ENCODE measurements at places on chromosomes 6 and 20.

GRCh38 chr6:11826779-11827178, 48.2 kb upstream of the ADTRP start:
- DNase-seq: no peak

- no peak for DNase-seq
Measured at GRCh38 chr6:129853996-129854711, 7.0 kb downstream of the TMEM244 start.

DNA sequence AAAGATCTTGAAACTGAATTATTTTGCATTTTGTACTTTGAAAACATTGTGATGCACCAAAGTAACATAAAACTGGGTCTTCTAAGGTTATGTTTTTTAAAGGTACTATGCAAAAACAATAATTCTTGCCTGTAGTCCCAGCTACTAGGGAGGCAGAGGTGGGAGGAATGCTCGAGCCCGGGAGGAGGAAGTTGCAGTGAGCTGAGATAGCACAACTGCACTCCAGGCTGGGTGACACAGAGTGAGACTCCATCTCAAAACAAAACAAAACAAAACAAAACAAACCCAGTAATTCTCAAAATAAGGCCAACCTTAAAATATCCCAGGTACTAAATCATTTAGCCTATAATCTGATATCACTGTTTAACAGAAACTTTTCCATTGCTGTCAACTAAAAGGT, 269.6 kb downstream of the KHDC1L start:
- no peak for DNase-seq

- no peak for DNase-seq
Measured at GRCh38 chr6:148682990-148683389, 63.8 kb upstream of the UST start.

GRCh38 chr6:9527679-9528286, 887.1 kb downstream of the TFAP2A start:
- DNase-seq: no peak

DNA sequence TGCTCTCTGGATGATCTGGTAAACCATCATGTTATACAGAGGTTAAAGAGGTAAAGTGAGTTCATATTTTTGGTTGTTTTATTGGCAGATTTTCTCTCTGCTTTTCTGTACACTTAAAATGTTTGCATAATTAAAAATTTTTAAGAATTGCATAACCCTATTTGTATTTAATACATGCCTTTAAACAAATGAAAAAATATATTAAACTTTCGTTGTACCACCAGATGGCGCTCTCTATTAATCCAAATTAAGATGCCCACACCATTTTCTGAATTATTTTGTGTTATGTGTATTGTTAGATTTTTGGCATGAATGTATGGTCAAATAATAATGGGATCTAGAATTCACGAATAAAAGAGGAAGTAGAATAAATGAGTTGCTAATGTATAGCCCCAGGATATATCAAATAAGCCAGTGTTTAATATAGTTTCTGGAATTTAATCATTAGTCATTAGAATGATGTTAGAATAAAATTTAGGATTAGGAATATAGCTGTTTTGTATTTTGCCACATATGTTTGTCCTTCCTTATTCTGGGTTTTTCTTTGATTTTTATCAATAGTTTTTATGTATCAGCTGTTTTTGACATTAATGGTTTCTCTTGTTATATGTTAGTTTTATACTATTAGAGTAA, 38.9 kb downstream of the SMAP1 start:
- DNase-seq: no peak

DNA sequence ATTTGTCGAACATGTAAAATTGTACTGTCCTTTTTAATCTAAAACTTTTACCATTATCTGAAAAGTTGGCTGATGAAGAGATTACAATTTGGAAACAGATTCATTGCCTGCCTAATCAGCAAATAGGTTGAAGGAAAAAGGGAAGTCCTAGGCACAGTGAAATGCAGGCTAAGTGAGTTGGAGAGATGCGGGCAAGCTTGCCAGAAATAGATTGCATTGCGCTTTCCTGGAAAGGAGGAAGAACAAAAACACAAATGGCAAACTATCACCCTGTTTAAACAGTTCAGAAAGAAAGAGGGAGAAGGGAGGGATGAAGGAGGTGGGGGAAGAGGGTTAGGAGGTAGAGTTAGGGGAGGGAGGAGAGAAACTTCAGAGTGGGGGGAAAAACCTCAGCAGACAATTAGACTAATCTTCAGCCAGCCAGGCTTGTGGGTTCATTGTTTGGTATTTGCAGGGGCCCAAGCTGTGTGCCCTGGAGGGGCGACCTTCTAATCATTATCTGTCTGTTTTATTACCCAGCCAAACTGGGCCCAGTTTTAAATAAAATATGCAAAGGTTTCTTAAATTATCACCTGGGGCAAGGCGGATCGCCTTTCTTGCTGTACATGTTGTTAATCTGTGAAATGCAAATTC, 465.2 kb downstream of the TFAP2B start:
- no peak for DNase-seq

DNA sequence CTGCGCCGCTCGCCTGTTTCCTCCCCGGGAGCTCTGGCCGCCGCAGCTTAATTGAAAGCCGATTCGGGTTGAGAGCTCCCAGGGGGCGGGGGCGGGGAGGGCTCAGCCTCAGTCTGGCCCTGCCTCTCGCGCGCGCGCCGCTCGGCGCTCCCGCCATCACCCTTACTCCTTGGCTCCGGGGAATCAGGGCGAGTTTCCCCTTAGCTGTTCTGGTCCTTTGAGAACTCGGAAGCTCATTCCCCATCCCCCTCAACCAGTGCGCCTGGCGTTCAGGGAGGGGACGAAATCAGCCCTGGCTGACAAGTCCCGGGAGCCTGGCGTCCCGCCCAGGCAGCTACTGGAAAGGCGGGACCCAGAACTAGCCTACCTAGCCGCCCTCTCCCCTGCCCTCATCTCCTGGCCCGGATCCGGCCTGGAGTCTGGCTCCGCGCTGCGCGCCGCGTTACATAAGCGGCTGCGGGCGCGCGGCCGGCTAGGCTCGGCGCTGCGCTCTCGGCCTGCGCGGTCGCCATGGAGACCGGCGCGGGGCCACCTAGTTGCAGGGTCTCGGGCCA, 2.8 kb downstream of the SLC12A5 start:
- no peak for DNase-seq

DNA sequence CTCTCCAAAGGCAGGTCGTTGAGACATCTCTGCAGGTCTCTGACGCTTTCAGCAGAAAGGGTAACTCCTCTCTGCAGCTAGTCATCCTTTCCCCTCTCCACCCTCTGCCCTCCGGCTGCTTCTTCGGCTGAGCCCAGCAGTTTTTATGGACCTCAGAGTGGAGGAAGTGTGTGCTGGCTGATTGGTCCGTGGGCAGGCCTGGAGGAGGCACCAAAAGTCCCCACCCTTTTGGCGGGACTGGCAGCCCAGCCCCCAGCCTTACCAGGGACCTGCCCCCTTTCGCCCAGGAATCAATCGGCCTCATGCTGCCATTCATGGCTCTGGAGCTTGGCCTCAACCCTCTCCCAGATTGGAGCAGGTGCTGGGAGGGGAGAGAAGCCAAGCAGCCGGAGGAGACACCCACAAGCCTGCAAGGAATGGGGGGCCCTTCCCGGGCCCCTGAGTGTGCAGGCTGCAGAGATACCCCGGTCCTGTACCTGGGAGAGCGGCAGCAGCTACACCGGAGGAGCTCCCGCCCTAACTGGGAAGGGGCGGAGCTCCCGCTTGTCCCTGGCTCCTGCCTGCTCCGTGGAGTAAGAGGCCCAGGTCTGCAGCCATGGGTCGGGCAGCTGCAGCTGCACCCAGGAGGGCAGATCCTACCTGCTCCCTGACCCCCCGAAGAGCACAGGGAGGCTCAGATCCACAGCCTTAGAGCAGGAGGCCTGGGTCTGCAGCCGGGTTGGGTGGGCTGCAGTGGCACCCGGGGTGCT, 170.3 kb upstream of the SOX4 start:
- no peak for DNase-seq

- no peak for DNase-seq
Measured at GRCh38 chr20:62755817-62756724, 40.2 kb upstream of the MRGBP start.

- DNase-seq: no peak
Measured at GRCh38 chr6:43510827-43511163, 649 bp upstream of the LRRC73 start.

- DNase-seq: no peak
Measured at GRCh38 chr20:44910690-44911262, 916 bp downstream of the PABPC1L start.

DNA sequence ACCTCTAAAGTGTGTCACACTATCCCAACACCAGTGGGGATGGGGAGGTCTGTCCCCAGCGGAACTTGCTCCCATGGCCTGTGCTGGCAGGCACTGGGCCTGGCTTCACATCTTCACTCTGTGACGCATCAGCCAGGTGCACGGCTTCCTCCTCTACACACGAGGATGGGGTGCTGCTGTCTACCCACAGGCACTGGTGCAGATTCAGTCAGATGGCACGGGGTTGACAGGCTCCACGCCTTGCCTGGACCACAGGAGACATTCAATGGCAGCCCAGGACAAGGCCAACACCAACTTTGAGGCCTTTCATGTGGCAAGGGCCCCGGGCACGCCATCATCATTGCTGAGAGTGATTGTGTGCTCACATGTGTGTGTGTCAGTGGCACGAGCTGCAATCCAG, 92.4 kb downstream of the TMEM242 start:
- no peak for DNase-seq

- DNase-seq: peak; percentile 49
Measured at GRCh38 chr20:58447511-58448391, 58.7 kb downstream of the VAPB start.

GRCh38 chr6:134421501-134421900, 103.6 kb upstream of the SGK1 start:
- no peak for DNase-seq

DNA sequence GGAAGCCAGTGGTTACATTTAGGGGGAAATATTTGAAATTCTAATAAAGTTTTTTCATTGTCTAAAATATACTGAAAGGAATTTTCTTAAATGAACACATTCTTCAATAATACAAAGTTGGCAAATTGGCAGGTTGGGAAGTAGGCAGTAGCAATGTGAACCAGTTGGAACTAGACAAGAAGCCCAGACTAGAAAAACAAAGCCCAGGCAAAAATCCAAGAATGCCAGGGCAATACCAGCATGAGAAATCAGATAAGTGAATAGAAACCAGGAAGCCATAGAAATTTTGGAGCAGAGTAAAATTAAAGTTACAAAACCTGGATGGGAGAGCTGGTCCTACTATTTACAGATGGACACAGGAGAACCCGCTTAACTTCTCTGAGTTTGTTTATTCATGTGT, 52.2 kb downstream of the TPBG start:
- DNase-seq: no peak

DNA sequence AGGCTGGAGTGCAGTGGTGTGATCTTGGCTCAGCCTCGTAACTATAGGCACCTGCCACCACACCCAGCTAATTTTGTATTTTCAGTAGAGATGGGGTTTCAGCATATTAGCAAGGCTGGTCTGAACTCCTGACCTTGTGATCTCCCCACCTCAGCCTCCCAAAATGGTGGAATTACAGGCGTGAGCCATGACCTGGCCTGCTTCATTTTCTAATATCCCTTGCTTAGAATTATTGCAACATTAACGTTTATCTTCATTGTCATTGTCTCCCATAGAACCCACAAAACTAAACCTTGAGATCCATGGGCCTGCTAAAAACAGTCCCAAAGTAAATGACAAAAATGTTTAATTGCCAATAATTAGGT, 6.1 kb downstream of the EEF1A1 start:
- no peak for DNase-seq

DNA sequence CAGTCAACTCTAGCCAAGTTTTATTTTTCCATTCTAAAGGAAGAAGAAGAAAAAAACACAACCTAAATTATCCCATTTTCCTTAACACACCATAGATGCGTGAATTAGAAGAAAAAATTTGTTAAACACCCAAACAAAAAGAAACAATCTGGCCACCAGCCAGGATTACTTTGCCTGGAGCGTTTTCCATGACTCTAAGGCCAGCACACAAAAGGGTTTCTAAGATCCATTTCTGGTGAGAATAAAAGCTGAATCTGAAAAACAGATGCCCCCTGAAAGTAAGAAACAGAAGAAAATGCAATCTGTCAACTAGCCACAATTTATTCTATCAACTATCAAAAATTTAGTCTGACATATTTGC, 267.2 kb upstream of the SULF2 start:
- no peak for DNase-seq

DNA sequence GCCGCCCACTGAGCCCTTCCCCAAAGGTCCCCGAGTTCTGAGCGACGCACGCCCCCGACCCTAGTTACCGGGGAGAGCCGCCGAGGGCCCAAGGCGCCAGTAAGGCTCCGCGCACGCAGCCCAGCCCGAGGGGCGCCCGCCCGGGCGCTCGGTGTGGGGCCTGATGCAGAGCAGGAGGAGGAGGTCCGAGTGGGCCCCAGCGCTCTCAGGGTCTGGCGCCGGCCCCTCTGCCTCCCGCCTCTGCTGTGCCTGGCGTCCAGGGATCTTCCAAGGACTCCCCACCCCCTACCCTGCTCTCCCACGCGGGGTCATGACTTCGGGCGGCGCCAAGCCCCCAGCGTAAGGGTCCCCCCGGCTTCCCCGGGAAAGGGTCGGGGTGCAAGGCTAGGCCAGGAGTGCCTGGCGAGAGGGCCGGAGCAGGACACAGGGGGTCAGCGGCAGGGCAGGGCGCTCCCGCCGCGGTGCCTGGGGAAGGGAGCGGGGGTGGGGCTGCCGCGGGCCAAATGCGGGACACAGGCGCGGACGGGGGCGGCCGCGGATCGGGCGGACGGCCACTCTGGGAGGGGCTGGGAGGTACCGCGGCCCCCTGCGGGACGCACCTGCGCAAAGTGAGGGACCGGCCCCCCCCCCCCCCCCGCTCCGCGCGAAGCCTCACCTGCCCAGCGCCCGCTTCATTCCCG, 637 bp downstream of the ABHD12 start:
- DNase-seq: peak; percentile 33

DNA sequence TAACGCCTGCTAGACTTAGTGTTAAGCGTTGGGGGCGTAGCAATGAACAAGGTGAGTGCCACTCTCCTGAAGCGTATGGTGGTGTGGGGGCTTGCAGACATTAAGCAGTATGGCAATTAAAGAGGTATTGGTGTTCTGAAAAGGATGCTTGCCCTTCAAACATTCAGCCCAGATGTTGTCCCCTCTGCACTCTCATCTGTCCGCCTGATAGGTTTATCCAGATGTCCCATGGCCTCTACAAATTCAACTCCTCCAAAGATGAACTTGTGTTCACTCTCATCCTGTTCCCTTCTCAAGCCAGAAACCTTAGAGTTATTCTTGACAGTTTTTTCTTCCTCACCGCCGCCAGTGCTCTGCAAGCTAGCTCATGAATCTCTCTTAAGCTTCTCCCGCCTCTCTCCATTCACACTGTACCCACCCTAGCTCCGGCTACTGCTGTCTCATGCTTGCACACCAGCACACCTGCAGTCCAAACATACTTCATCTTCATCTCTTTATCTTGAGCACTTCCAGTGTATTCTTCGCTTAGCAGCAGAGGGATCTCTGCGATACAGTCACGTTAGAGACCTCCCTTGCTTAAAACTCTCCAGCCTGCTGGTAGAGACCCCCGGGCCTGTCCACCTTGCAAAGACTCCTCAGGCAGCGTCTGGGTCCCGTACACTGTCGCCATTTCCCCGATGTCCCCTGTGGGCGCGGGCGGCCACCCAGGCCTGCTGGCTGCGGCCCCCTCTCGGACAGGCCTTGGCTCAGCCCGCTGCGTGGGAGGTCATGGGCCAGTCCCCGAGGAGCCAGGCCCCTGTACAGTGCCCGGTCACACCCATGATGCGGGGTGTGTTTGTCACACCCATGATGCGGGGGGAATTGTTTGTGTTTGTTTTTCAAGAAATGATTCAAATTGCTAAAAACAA, 962 bp downstream of the DDX27 start:
- no peak for DNase-seq

GRCh38 chr6:152846825-152847224, 96.2 kb downstream of the VIP start:
- DNase-seq: no peak

- DNase-seq: no peak
Measured at GRCh38 chr20:15638816-15639215, 934.4 kb downstream of the KIF16B start.
